ENCODE measurements at places on chromosomes 16 and 17.

- DNase-seq, result no peak
These were observed 26.2 kb upstream of the RFFL start for GRCh38 chr17:35089586-35090296.

DNA sequence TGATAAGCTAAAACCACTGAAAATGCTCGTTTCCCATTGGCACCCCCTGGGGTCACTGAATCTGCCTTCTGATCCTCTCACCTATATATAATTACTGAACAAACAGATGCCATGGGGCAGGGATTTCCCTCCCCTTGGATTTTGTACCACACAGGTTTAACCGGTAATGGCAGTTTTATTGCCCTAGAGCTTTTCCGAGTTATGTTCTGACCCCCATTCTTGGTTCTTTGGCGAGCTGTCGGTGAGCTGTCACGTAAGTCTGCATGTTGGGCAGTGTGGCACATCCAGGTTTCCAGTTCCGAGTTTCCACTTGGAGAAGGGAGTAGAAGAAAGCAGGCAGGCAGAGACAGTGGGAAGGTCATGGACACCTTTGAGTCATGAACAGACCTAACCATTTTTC, 7.1 kb downstream of the TMEM97 start:
- no peak for DNase-seq

DNA sequence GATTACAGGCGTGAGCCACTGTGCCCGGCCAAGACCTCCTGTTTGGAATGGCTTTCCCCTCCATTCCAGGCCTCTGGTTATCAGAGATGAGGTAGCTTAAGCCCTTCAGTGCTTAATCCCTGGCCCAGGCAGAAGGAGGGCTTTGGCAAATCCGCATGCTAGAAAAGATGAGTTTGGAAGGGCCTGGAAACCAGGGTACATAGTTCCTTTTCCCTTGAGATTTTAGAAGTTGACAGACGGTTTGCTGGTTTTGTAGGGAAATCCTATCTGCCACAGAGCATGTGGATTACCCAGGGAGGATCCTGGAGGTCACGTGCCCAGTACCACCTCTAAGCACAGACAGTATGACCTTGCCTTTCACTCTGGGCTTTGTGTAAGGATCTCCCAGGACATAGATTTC, 114.7 kb upstream of the CACNG3 start:
- no peak for DNase-seq

DNA sequence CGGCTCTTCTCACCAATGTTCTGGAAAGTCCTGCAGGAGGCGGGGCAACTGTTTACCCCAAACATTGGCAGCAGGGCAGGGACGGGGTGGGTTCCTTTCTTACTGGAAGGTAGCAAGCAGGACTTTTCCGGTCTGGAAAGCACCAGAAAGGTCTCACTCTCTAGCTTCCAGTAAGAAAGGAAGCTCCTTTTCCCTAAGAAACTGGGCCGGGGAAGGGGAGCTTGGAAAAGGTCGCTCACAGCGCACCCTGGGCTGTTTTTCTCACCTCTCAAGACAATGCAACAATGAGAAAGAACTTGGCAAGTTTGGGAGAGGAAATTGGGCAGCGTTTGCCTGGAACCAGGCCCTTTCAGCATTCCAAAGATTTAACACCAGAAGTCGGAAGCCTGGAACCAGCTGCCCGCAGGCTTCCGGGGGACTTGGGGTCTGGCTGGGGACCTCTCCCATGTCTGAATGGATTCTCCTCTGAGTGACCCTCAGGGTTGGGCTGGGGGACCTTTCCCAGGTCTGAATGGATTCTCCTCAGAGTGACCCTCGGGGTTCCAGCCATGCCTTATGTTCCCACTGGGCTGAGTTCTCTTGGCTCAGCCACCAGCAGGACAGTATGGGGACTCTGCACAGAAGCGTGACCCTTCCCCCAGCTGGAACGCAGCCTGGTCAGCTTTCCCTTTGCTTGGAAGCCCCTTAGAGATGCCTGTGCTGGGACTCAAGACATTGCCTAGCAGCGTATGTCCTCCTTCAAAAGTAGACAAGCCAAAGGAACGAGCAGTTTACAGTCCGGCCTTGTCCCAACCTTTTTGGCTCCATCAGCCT, 166.5 kb upstream of the PLCG2 start:
- no peak for DNase-seq

DNA sequence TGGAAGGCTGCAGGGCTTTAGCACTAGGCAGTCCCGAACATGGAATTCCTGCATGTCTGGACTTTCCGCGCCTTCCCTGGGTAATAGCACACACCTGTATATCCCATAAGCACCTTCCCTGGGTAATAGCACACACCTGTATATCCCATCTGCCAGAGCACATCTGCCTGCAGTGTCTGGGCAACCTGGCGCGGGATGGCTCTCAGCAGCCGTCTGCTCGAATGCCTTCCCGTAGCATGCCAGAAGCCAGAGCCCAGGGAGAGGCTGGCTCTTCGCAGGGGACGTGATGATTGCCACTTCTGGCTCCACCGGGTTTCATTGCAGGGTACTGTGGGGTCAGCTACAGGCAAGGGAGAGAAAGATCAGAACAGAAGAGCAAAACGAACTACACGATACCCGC, 21.3 kb downstream of the MBTPS1 start:
- DNase-seq, result no peak

- no peak for DNase-seq
These were observed 3.0 kb downstream of the ICAM2 start for GRCh38 chr17:64017381-64017980.

All from activated CD8-positive, alpha-beta memory T cell treated with anti-CD3 and anti-CD28 coated beads for 48 hours (primary cell).